Fibroblast of skin of right quadriceps (primary cell): ENCODE measurements at places on chromosomes 7 and 10.
A peak's percentile ranks its signal among the peaks of the same experiment; 100 is the strongest.

GRCh38 chr10:82282782-82283456 lies 407.9 kb downstream of the NRG3 start:
- no peak for DNase-seq

DNA sequence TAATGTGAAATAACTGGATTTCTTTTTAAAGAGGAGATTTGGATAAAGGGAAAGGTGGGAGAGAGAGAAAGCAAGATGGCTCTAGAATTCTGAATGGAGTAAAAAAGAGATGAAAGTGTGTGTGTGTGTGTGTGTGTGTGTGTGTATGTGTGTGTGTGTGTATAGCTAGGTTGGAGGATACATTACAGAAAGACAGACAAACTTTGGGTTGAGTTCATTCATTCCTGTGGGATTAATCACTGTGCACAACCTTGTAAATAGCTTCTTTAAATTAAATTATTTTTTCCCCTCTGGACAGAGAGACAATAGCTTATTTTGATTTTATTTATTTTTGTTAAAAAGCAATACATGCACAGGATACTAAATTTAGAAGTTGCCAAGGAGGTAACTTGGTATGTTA lies 7.5 kb downstream of the ASB4 start:
- DNase-seq = peak; percentile 48

DNA sequence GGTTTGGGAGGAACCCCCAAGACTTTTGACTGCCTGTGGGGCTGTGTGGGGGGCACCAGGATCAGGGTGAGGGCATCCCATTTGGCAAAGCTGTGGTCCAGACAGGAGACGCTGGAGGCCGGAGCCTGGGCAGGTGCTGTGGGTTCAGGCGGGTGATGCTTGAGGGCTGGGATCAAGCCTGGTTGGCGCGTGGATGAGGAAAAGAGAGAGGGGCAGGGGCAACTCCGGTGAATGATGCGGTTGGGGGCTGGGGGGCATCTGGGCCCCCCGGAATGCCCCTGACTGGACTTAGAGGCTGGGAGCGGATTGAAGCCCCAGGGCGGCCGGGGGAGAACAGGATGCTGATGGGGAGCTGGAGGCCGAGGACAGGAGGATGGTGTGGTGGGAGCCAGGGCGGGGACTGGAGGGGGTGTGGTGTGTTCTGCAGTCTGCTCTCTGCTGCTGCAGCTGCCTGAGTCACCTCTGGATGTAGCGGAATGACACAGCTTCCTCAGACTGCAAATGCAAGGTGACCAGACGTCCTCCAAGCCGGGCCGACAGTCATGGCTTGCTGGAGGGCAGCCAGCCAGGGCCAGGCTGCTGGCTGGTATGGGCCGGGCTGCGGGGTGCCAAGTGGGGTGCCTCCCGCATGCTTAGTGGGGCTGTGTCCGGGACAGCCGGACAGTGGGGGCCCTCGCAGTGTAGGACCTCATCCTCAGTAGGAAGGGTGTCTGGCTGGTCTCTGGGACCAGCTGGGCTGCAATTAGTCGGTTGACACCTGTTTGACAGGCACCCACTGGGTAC lies 3.2 kb downstream of the MAFK start:
- DNase-seq = peak; percentile 85

- DNase-seq = peak; percentile 35
Observed at GRCh38 chr10:93876381-93876780, 17.4 kb upstream of the SLC35G1 start.

GRCh38 chr10:10397906-10398305 lies 619.8 kb upstream of the CELF2 start:
- DNase-seq = no peak

GRCh38 chr10:72026278-72027111 lies 61.9 kb downstream of the SPOCK2 start:
- no peak for DNase-seq

GRCh38 chr10:111156754-111157153 lies 79.9 kb downstream of the ADRA2A start:
- no peak for DNase-seq

- DNase-seq = no peak
Observed at GRCh38 chr7:68146983-68147382, 1150.3 kb downstream of the TYW1 start.

- DNase-seq = no peak
Observed at GRCh38 chr10:78664929-78665553, 403.7 kb upstream of the ZMIZ1 start.

DNA sequence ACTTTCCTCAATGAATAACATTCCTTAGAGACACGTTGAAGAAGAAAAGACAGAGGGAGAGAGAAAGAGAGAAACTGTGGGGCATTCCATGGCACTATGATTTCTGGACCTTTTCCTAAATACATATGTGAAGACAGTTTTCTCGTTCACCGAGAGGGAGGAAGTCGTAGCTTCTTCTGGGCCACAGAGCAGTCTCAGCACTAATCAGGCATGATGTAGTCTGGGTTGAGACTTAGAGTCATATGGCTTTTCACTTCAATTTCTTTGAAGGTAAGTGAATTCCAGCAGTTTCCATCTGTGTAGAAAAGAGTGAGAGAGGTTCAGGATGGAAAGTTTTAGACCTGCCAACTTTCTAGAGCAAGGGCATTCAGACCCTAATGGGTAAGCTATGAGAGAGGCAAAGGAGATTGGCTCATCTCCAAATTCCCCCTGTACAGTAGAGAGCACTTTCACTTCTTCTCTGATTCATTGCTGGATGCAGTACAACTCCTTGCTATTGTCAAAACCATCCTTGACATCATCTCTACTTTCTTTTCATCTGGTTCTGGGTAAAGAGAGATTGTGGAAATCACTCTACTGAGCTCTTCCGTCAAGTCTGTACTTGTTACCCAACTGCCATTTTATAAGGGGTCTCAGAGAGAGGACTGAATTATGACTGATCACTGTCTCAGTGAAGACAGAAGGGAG lies 31.5 kb upstream of the OR9A4 start:
- no peak for DNase-seq

- DNase-seq = peak; percentile 66
Observed at GRCh38 chr10:103835096-103836050, 20.0 kb downstream of the SH3PXD2A start.

- DNase-seq = no peak
Observed at GRCh38 chr7:158386866-158387545, 200.6 kb downstream of the PTPRN2 start.

- DNase-seq = no peak
Observed at GRCh38 chr10:86169066-86169465, 197.5 kb downstream of the GRID1 start.

DNA sequence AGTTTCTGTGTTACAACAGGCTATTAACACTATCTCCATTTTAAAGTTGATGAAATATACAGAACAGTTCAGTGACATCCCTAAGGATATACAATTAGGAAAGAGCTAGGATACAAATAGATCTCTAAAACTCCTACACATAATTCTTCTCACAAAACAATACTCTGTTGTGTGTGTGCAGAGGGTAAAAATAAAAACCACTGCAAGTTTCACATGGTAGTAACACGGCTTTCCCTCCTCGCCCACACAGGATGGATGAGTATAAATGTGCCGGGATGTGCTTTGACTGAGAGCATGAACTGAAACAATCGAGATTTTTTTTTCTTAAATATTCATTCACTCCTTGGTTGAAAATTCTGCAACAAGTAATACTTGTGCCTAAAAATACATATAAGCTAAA lies 131.5 kb upstream of the C1QL3 start:
- DNase-seq = no peak

- no peak for DNase-seq
Observed at GRCh38 chr7:142799437-142799835, 28.7 kb downstream of the PRSS2 start.

GRCh38 chr7:143015084-143015483 lies 11.8 kb downstream of the OR9A2 start:
- no peak for DNase-seq

DNA sequence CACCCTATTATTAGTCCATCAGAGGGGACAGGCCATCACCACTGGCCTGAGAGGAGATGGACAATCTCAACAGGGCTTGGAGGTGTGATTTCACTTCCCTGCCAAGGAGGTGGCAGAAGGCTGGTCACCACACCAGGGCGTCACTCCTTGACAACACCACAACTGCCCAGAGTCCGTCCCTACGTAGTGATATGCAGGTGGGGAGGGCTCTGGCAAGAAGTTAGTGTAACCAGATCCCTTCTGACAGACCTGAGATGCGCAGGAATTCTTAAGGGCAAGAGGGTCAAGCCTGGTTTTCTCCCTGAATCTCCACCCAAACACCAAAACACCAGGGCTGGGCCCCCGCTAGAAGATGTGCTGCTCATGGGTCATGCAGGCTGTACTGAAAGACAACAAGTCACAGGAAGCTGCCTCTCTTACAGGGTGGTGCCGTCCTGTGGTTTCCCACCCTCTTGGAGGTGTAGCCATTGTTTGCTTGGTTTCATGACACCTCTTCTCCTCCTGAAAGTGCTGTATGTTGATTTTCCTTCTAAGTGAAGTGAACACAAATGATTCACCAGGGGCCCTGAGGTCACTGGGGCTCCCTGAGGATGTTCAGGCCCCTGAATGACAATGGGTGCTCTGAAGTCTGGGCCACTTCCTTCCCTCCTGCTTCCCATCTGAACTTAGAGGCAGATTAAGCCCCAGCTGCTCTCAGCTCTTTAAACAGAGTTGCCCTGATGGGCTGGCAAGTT lies 27.1 kb downstream of the ATXN7L1 start:
- no peak for DNase-seq

DNA sequence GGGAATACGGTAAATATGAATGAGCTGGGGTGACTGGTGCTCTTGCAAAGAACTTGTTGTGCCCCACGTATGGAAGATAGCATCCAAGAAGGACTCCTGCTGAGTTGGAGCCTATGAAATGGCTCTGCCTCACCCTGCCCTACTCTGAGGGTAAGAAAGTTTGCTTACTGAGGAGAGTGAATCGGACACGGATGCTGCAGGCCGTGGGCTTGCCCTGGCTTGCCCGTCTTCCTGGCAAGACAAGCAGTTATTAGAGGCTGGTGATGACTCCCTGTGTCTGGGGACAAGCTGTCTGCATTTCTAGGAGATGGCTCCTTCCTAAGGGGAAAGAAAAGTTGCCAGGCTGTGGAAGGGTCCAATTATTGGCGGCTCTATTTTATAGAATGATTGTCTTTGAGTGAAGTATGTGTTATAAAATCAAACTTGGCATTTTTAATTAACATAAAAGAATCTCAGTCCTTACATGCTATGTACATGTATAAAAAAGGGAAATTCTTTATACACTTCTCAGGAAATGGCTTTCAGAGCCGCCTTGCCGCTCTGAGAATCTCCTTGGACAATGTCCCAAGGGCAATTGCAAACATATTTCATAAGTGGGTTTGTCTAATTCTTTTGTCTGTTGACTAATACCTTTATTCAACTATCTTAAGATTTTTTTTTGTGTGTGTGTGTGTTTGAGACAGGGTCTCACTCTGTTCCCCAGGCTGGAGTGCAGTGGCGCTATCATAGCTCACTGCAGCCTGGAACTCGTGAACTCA lies 64.6 kb downstream of the CYP26A1 start:
- no peak for DNase-seq

GRCh38 chr7:133921635-133922182 lies 205.4 kb upstream of the LRGUK start:
- DNase-seq = no peak

- no peak for DNase-seq
Observed at GRCh38 chr7:112933598-112933997, 143.4 kb upstream of the TMEM168 start.

DNA sequence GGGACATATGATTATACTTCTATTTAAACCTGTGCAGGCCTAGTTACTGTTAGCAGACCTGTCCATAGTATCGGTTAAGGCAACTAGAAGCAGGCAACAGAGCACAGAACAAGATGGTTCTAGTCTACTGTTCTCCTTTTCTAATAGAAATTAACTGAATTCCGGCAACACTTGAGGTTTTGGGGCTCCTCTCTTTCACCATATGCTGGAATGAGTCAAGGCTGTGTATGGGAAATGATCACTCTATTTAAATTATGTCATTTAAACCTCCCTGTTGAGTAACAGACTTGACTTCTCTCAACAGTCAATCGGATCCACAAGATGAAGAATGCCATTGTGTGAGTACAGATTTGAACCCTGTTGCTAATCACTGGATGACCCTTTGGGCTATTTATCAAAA lies 6.2 kb upstream of the OTUD1 start:
- DNase-seq = peak; percentile 40

DNA sequence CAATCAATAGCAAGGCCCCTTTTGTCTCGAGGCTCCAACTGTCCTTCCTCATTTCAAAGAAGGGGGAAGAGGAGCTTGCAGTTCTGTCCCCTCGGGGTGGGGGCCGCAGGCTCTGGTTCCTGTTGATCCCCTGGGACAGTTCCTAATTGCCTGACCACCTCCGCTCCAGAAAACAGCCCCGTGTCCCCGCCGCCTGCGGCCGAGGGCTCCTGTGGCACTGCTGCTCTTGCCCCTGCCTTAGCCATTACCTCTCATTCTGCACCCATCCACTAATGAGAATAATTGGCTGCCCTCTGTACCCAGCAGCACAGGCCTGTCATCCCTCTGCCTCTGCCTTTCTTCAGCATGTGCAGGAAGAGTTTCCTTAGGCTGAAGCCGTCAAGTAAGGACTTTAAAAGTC lies 668.3 kb upstream of the FOXK1 start:
- no peak for DNase-seq

- DNase-seq = no peak
Observed at GRCh38 chr10:130243015-130243414, 106.8 kb downstream of the GLRX3 start.

GRCh38 chr10:94630017-94630688 lies 53.4 kb upstream of the CYP2C18 start:
- DNase-seq = peak; percentile 28

DNA sequence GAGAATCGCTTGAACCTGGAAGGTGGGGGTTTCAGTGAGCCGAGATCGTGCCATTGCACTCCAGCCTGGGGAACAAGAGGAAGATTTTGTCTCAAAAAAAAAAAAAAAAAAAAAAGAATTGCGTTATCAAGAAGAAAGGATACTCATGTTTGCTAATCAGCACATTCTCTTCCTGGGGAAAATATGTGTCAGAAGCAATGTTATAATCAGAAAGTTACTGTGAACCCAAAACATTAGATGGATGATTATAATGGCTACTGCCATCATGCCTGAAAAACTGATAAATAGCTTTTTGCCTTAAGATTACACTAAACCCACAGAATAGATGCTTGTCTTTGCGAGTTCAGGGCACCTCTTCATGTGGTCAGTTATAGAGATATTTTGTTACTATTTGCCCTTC lies 24.3 kb upstream of the GNAI1 start:
- DNase-seq = no peak

GRCh38 chr10:129768437-129769355 lies 195.4 kb downstream of the EBF3 start:
- no peak for DNase-seq

GRCh38 chr7:77439572-77439971 lies 23.4 kb upstream of the GSAP start:
- no peak for DNase-seq

GRCh38 chr7:66205741-66206090 lies 582 bp downstream of the TPST1 start:
- no peak for DNase-seq

- DNase-seq = peak; percentile 81
Observed at GRCh38 chr7:134448356-134449229, 10.3 kb downstream of the AKR1B1 start.

DNA sequence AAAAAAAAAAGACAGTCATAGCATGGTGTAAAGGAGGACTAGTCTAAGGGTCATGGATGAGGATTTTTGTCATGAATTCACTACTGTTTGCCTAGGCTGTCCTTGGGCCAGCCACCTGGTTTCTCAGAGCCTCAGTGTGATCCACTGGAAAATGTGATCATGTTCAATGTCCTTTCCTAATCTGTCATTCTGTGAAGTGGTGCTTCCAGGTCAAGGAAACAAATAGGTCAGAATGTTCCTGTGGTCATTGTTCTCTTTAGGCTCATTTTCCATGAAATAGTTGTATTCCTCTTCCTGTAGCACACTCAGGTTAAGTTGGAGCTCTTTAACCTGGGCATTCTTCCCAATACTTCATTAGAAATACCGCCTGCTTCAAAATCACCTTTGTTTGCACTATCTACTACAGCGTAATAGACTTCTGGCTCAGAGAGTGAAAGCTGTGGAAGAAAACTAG lies 16.5 kb downstream of the CD36 start:
- no peak for DNase-seq
